ENCODE measurements at places on chromosomes 7 and 10.

- DNase-seq: no peak
These were observed 1134.0 kb downstream of the XPNPEP1 start for GRCh38 chr10:108789336-108789735.

GRCh38 chr7:12573885-12574284 is 3.4 kb downstream of the SCIN start:
- DNase-seq: no peak

- no peak for DNase-seq
These were observed 101.5 kb downstream of the ARHGAP22 start for GRCh38 chr10:48503293-48503911.

DNA sequence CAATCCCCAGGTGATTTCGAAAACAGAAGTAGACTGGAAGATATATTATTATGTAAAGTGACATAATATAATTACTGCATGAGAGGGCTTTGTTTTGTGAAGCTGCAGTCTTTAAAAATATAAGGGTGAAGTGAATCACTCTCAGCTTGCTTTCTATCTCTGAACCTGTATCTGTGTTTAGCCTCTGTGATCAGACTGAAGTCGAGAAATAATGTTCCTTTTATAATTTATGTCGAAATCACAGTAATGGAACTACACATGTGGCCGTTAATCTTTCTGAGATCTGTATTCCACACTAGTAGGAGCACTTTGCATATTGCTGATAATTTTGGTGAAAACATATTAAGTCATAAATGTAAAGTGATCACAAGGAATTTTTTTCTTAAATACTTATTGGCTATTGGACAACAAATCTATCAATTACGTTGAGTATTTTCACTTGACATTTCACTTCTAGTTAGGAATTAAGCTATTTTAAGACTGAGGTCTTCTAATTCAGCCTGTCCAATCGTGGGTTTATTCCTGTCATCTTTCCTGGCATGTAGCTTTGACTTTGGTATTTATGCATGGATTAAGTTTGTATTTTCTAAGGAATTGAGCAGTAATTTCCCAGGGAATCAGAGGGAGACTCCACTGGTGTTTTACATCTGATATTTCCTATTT is 268.2 kb upstream of the POT1 start:
- no peak for DNase-seq

DNA sequence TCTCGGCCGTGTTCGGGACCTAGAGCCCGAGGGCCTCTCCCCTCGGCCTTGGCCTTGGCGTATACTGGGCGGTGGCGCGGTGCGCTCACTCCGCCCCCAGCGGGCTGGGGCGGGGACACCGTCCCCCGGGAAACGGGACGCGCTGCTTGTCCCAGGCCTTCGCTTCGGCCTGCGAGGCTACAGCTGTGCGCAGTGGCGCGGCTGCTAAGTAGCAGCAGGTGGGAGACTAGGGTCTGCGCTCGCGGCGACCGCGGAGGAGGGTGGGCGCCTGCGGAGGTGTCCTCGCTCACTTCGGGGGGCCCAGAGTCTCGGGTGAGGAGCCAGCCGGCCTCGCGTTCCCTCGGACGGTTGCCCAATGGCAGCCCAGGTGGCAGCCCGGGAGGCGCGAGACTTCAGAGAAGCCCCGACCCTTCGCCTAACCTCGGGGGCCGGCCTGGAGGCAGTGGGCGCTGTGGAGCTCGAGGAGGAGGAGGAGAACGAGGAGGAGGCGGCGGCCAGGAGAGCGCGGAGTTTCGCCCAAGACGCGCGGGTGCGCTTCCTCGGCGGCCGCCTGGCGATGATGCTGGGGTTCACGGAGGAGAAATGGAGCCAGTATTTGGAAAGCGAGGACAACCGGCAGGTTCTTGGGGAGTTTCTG is at the start of gene DNAH11:
TSS of gene DNAH11 (plus strand) at position 149 of the 637 bp plus-strand sequence. CDS start at position 356, 207 bp downstream.
- peak; percentile 35 for DNase-seq

- no peak for DNase-seq
These were observed 143.9 kb downstream of the LSM5 start for GRCh38 chr7:32346253-32346652.

DNA sequence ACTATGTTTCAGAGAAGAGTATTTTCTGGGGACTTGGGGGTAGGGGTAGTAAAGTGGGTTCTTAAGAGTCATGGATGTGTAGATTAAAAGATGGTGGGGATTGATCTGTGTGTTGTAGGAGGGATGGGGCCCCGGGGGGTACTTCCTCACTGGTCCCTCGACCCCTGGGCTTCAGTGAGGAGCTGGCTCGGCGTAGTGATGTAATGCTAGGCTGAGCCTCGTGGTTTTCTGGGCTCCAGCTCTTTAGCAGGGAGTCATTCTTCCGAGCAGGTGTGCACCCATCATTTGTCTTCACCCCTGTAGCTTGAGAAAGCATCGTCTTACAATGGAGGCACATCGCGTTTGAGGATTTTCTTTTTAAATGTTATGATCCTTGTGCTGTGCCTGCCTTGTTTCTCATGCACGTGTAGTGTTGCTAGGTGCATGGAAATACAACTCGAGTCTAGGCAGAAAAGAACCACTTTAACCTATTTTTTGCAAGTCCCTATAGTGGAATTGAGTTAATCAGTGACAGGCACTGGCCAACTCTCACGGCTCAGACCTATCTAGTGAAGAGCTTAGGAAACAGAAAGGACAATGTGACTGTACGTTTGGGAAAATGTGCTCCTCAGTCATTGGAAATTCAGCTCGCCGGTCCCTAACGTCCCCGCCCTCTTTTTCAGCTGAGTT is 106.1 kb upstream of the BTBD16 start:
- no peak for DNase-seq

DNA sequence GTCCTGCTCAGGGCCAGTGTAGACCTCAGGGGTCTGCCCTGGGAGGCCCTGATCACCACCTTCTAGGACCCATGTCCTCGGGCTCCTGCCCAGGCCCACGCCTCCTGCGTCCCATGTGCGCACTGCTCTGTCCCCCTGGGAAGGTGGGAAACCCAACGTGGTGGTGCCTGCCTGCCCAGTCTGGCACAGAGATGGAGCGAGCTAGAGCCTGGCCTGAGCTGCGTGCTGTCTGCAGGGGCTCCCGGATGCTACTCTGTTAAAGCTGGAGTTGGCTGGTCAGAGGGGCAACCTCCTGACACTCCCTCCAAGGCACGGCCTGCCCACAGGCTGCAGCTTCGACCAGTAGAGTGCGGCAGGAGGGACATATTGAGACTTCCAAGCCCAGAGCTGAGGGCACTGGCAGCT is 171.7 kb downstream of the DNAJB6 start:
- no peak for DNase-seq

- DNase-seq: no peak
These were observed 8.4 kb downstream of the SORBS1 start for GRCh38 chr10:95552679-95553342.

- DNase-seq: no peak
These were observed 18.5 kb downstream of the RFC2 start for GRCh38 chr7:74235518-74236268.

DNA sequence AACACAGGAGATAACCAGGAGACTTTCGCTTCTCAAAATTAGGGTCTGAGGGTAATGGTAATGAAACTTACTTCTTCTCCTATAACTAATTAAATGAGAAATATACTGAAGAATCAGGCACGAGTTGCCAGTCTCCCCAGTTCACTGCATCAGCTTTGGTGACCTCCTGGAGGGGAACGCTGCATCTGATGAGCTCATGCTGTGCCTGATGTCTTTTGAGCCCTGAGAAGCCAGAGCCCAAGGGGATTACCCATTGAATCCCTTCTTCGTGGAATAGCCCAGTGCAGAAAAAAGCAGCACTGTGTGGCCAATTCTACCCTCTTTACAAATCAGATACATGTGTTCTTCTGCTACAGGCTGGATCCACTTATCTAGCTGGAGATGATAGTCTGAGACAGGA is 45.1 kb downstream of the CYP2C9 start:
- no peak for DNase-seq

DNA sequence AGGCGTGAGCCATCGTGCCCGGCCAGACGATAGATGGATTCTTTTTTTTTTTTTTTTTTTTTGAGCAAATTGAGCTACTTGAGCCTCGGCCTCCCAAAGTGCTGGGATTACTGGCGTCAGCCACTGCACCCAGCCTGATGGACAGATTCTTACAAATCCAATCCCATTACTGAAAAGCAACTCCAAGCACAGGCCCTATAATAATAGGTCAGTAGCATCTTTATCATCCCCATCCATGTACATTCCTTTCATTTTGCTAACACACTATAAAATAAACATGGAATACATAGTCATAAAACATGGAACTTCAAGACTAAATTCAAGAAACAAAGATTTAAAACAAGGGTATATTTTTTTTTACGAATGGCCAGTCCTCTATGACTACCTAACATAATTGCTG is 16.0 kb upstream of the RSBN1L start:
- DNase-seq: no peak

- DNase-seq: no peak
These were observed 82.8 kb upstream of the VIPR2 start for GRCh38 chr7:159227433-159227832.

DNA sequence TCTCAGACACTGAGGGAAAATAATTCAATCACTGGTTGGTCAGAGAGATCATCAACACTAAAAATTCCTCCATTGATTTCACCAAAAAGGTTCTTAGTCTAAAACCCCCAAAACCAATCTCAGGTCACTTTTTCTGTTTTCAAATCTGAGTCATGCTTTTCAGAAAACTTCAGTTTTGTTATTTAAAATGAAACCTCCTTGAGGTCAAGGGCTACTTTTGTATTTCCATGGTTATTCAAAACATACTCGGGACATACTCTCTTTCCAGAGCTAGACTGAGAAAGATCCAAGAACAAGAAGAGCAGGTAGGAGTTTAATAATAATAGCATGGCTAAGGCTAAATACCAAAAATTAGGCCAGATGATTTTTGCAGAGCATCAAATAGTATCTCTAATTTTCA is 152.8 kb downstream of the SDHAF3 start:
- no peak for DNase-seq

- DNase-seq: no peak
These were observed 617.9 kb upstream of the POT1 start for GRCh38 chr7:125547505-125547904.

- DNase-seq: peak; percentile 69
These were observed 566.0 kb downstream of the SUGCT start for GRCh38 chr7:40700653-40701421.

- no peak for DNase-seq
These were observed 43.4 kb upstream of the ELMO1 start for GRCh38 chr7:37491919-37492694.

DNA sequence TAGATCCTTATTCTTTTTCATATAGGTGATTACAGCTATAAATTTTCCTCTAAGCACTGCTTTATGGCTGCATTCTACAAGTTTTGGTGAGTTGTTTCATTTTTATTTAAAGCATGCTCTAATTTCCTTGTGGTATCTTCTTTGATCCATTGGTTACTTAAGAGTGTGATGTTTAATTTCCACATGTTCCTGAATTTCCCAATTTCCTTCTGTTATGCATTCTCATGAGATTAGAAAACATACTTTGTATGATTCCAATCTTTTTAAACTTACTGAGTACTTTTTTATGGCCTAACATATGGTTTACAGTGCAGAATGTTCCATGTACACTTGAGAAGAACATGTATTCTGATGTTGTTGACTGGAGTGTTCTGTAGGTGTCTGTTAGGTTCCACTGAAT is 53.4 kb downstream of the MYL10 start:
- peak; percentile 11 for DNase-seq

DNA sequence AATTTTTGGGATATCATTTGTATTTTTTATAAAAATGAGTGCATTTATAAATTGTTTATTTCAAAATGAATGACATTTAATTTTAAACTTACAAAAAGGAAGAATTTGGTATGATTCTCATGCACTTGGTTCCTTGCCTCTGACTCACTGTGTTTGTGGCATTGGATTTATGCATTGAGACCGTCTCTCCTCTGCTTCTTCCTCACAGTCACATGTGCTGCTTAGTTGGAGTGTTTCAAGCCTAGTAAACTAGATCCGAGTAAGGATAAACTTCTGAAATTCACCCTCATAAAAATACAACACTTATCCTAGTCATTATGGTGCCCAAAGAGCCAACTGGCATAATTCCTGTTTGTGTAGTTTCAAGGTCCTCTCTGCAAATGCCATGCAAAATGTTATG is 19.1 kb upstream of the FZD8 start:
- no peak for DNase-seq

DNA sequence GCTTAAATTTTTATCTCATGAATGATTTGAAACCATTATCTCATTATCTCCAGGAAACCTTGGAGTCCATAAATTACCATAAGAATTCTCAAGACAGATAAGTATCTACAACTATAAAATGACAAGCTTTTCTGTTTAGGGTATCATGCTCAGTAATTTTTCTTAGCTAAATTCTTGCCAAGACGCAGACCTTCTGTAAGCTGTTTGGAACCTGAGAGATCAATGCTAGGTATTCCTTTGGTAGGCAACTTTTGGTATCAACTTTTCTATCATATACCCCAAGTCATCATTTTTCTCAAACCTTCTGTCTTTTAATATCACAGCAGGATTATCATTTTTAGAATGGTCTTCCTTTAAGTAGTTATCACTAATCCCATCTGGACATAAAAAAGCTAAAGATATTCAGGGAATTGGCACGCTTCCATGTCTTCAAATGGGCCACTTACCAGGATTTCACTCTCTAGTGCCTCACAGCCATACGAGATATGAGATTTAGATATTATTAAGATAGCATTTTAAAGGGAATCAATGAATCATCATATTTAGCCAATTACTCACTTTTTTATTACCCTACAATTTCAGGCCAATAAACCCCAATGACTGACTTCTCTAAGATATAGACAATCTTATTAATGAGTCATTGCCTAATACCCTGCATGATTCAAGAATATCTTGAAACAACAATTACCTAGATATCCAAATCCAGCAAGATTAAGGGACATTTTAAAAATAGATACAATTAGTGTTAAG is 544.1 kb downstream of the HTR7 start:
- DNase-seq: peak; percentile 67

DNA sequence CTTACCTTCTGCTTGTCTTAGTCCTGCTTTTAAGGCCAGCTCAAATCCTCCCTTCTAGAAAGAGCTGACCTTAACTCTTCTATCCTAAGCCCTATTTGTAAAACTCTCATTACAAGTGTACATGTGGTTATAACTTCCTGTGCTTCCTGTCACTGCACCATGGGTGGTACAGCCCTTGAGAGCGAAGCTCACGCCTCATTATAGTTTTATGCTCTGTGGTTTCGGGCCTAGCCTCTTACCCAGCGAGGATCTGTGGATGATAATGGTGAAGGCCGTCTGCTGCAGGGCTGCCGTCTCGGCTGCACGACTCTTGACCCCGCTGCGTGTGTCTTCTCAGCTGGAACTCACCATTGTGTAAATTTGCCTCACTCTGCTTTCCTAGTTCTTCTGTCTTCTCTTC is 74.6 kb downstream of the CUL1 start:
- no peak for DNase-seq

GRCh38 chr7:30894866-30895605 is 16.6 kb upstream of the AQP1 start:
- DNase-seq: no peak

Measured in fibroblast of lung (primary cell).